ENCODE measurements at places on chromosomes 2 and 18.

DNA sequence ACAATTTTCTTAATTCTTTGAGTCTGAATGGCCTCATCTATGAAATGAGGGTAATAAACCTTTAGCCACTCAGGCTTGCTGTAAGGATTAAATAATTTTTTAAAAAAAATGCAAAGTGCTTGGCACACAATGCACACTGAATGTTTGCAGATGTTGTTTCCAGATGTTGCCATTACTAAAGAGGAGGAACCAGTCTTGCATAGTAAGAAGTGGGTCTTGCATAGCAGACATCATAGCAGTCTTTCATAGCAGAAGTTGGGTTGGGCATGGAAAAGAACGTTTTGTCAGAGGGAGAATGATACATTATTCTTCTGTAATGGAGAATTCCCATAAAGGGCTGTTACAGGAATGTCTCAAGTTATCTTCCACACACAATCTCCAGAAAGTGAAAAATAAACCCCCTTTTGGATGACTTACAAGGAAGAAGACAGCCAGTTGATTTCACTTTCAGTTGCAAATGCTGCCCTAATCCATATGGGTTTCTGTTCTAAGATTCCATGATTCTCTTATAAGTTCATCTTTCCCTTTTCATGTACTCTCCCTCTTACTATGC lies 327.7 kb downstream of the SUCLG1 start:
- no peak for DNase-seq

- DNase-seq, result no peak
These were observed 54.3 kb downstream of the RAB10 start for GRCh38 chr2:26088038-26088643.

- DNase-seq, result no peak
These were observed 116.4 kb downstream of the TAF4B start for GRCh38 chr18:26342646-26343045.

GRCh38 chr2:133266041-133266925 lies 302.0 kb downstream of the NCKAP5 start:
- DNase-seq, result no peak

DNA sequence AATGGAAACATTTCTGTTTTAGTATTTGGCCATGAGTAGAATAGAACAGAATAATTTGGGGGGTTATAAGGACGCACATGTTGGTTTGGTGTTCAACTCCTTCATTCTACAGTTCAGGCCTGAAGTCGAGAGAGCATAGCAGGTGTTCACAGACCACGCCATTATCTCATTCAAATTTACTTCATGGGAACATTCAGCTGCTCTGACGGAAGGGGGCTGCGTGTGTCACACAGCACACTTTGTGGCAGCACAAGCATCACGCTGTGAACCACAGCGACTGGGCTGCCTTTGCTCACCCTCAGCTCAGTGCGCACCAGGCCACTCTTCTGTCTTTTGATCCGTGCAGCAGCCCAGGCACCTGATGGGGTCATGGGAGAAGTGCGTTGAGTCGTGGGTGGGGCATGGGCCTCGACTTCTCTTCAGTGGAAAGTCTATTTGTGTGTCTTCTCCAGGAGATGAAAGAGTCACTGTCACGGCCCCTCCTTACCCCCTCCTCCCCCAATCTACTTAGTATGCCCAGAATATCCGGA lies 348.6 kb upstream of the SALL3 start:
- no peak for DNase-seq

GRCh38 chr2:45890819-45891218 lies 239.3 kb downstream of the PRKCE start:
- peak; percentile 11 for DNase-seq

DNA sequence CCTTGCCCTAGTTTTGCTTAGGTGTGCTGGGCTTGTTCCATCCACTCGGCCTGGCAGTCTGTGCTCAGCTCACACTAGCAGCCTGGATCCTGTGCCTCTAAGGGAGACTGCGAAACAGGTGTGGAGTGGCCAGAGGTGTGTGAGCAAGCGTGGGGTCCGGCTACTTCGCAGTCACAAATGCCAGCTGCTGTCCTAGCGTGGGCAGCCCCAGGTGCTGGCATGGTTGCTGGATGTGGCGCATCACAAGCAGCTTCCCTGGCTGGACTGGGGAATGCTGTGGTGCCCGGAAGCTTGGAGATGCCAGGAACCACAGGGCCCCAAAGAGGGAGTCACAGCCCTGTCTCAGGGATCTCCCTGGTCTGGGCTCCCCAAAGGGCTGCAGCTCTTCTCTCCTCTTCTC lies 119.0 kb upstream of the TMEFF2 start:
- DNase-seq, result no peak

- DNase-seq, result no peak
These were observed 167.5 kb downstream of the SLC39A10 start for GRCh38 chr2:195824478-195824877.

GRCh38 chr2:203802342-203803052 lies 65.1 kb upstream of the CTLA4 start:
- peak; percentile 58 for DNase-seq

DNA sequence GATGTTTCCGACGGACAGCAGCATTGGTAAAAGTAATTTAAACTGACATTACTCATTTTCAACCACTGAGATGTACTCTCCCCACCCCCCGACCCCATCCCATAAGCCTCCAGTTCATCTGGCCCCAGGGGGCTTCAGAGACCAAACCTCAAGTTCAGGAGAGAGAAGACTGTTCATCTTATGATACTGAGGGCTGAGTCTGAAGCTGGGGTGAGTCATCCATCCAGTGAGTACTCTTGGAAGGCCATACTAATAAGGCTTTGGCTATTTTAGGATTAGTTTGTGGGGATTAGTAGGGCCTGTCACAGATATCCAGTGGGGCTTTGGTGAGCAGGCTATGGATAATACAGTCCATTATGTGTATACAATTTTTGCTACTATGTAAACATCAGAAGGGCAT lies 125.3 kb upstream of the APCDD1 start:
- DNase-seq, result no peak

- no peak for DNase-seq
These were observed 369.0 kb upstream of the KCNJ3 start for GRCh38 chr2:154329510-154329909.

GRCh38 chr2:216159646-216160045 lies 50.5 kb downstream of the XRCC5 start:
- DNase-seq, result no peak

DNA sequence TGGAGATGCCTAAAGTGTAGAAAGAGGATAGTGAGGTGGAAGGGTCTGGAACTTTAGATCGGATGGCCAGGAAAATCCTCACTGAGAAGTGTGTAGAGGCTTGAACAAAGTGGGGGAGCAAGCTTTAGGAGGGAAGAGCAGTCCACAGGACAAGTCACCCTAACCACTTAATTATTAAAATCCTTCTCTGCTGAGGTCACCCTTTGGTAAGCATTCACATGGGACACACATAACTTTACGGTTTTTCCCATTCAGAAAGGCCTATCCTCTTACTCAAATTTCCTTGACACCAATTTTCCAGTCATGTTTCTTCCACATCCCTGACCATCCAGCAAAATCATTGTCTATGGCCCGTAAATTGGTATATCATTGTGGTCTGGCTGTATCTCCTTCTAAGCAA lies 31.0 kb upstream of the ZEB2 start:
- DNase-seq, result no peak

- DNase-seq, result no peak
These were observed 103.5 kb upstream of the CTDP1 start for GRCh38 chr18:79575891-79576685.

GRCh38 chr18:38494065-38494464 lies 928.5 kb upstream of the CELF4 start:
- DNase-seq, result no peak

DNA sequence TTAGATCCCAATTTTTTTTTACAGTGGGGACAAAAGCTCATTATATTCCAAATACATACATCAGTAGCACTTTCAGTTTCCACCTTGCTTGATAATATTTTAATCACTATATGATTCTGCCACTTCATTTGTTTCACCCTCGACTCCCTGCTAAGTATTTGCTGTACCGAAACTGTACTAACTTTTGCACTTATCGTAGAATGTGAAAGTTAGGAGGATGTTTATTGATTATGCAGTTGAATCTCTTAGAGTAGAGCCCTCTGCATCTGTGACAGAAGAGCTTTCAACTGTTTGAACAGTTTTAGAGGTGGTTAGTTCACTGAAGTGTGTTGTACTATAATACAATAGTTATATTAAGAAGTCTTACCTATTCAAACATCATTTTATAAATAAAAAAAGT lies 20.8 kb downstream of the NCOA1 start:
- no peak for DNase-seq

- no peak for DNase-seq
These were observed 3.9 kb upstream of the ERMN start for GRCh38 chr2:157329524-157329923.

GRCh38 chr2:149360106-149360505 lies 29.7 kb downstream of the LYPD6 start:
- no peak for DNase-seq

GRCh38 chr2:47072018-47072691 lies 83.0 kb downstream of the STPG4 start:
- no peak for DNase-seq

DNA sequence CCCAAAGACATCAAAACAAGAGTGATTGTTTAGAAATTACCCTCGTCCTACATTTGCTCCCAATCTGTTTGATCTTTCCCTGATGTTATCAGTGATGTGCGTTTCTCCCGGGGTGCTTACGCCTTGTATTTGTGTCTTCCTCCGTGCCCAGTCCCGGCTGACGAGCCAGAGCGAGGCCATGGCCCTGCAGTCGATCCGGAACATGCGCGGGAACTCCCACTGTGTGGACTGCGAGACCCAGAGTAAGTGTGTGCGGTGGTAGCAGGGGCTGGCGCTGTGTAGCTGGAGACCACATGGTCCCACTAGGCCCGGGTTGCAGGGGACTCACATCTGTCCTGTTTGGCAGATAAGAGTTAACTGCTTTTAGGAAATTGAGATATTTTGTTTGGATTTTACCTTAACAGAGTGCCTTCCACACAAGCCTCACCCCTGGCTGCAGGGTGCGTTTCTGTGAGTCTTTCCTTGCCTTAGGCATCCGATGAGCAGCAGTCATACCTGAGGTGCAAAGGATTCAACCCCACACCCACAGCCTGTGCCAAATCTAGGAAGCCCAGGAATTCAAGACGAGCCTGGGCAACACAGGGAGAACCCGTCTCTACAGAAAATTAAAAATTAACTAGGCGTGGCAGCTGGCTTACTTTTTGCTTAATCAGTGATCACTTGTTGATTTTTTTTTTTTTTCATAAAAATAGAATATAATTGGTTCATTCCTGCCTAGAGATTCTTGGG lies 127.4 kb downstream of the GBX2 start:
- no peak for DNase-seq

- DNase-seq, result no peak
These were observed 143.4 kb downstream of the TMEM17 start for GRCh38 chr2:62362561-62362960.

DNA sequence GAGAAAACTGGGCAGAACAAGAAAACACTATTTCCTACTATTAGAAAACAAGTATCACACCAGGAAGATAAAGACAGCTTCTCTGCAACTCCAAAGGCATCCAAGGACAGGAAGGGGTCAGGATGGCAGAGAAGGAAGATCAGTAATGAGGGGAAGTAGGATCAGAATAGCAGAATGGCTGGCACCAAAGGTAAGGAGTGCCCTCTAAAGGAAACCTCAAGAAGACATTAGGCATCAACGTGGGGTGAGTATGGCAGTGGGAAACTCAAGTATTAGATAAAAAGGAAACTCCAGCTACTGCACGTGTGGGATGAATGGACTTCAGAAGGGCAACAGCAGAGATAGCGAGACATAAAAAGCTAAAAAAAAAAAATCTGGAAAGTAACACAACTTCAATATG lies 25.9 kb downstream of the HDLBP start:
- DNase-seq, result no peak

DNA sequence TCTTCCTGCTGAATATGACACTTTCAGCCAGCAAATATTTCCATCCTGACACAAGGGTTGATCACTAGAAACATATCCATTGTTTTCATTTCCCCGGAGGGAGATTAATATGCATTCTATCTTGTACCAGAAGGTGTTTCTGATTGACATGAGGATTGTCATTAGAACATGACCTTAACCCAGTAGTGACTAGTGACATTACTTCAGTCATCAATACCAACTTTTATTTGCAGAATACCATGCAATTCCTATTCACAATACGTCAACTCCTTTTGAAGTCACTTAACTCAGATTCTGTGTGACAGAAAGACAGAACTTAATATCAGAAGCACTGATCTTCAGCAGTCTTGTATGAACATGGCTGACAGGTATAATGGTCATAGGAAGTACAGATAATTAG lies 1108.9 kb upstream of the CRIM1 start:
- DNase-seq, result no peak

DNA sequence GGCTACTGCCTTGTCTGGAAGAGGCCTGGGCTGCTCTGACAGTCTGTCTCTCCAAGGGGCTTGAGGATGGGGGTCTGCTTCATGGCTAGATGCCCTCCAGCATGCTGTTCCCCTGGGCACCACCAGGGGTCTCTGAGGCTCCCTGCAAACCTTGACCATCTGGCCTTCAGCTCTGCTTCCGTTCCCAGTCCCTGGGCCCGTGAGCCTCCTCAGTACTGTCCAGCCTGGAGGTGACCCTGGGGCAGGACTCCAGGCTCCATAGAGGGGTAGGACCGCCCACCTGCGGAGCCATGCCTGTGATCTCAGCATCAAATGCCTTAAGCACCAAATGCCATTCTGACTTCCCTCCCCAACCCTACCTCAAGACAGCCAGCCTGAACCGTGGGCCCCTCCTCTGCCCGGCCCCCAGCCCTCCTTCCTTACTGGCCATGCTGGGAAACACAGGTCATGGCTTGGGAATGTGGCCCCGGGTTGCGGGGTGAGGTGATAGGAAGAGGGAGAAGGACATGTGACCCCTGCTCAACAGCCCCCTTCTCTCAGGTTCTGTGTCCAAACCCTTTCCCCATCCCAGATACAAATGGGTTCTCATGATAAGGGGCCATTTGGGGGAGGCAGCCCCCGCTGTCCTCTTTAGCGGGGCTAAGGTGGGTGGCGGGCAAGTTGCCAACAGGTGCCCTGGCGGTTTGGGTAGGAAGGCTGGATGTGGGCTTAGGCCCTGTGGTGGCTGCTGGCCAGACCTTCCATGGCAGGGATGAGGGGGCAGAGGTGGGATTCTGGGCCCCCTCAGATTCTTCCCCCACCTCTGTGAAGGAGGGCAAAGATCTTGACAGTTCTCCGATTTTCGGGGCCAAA lies 25.0 kb downstream of the SPEG start:
- DNase-seq, result peak; percentile 41

DNA sequence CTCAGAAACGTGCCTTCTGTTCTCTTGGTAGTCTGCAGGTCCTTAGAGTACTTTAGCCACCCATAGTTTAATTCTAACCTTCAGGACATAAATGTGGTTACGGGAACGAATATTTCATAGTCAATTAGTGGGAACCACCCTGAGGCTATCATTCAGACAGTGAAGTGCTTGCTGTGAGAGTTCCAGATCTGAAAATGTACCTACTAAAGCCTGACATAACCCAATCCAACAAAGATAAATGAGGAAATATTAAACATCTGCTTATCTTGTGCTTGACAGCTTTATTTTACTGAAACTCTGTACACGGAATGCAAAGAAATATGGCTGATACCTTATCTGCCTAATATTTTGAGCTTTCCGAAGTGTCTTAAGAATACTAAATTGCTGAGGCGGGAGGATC lies 43.0 kb downstream of the RAB27B start:
- no peak for DNase-seq

Data from activated naive CD8-positive, alpha-beta T cell treated with anti-CD3 and anti-CD28 coated beads for 36 hours (primary cell).